Bronchial epithelial cell (primary cell): ENCODE measurements at places on chromosomes 1 and 21. TPM values are rescaled to one million over a fixed set of nuclear protein-coding genes. Genes with fewer than 3 reads are reported as not detected.

Gene ANKRD35
- total RNA-seq, result 1.3 and 3.7 TPM in 2 replicates

Gene ANKRD45
- under 0.01 TPM in 2 replicates for total RNA-seq

Gene CFHR3
- total RNA-seq, result not detected in 2 replicates

Gene OR2L2
- total RNA-seq, result not detected in 2 replicates

Gene UMODL1
- total RNA-seq, result not detected in 2 replicates

Gene FCN3
- total RNA-seq, result 0.26 TPM in 2 replicates

Gene ITLN1
- total RNA-seq, result not detected in 2 replicates

Gene KLHDC7A
- under 0.01 and 0.51 TPM in 2 replicates for total RNA-seq

Gene WASF2
- total RNA-seq, result 22.1 and 38.3 TPM in 2 replicates
